ENCODE measurements at places on chromosomes 1 and 21.

- DNase-seq: no peak
These were observed 298.7 kb downstream of the TM2D1 start for GRCh38 chr1:61426254-61426653.

DNA sequence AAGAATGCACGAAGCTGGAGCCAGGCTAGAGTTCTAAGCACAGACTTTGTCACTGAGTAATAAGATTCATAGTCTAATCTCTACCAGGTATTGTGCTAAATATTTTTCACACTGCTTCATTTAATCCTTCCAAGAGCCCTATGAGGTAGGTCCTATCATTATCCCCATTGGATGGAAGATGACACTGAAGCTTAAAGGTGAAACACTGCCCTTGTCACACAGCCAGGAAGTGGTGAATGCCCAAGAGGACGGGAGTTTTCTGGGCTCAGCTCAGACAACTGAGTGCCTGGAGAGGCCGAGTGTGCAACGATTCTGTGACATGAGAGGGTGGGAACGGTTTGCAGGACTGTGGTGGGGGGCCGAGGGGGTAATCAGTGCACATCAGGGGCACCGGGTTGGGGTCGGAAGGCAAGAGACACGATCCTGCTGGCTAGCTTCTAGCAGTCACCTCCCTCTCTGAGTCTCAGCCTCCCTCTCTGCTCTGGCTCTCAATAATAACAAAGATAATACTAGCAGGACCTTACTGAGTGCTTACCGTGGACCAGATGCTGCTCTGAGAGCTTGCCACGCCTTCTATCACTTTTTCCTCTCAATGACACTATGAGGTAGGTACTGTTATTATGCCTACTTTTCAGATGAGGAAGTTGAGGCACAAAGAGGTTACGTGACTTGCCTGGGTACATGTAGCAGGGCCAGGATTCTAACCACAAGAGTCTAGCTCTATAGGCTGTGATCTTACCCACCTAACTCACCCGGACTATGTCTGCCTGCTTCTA, 12.4 kb downstream of the KCNQ4 start:
- DNase-seq: no peak

DNA sequence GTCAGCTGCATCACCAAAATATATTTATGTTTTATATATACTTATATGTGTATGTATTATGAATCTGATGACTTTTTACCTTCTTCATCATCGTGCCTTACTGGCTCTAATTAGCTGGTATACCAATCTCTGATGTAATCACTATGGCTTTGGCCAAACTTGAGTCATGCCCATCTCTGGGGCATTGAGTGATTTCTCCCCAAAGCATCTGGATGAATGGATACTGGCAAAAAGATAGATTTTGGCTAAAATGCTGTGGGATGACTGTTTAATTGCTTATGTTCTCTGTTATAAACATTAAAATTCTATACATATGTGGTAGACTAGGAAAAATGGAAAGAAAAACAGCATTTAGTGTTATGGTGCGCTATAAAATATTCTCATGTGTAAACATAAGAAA, 19.6 kb downstream of the CDKN2C start:
- no peak for DNase-seq

DNA sequence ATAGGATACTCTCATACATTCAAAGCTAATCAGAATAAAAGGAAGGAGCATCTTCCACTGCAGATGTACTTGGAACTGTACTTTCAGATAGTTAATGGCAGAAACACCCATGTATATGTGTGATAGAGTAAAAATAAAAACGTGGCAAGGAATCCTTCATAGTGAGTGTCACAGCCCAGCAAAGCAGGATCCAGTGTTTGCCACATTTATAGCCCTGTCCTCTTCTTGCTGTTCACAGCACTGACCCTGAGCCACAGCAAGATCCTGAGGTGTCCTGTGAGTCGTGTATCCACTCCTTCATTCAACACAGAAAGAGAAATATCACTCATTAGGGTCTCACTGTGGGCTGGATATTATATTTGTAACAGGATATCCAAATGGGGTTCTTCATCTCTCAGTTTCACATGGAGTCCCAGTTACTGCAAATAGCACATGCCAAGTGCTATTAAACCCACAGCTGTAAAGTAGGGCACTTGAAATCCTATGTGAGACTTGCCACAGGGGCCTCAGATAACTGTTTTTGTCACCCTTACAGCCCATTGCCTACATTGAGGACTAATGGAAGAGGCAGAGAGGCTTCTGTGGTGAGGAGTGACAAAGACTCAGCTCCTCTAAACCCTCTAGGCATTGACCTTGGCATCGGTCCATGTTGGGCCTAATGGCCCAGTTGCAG, 41.3 kb downstream of the CYP2J2 start:
- DNase-seq: no peak

GRCh38 chr21:41746744-41747006, 20.2 kb downstream of the RIPK4 start:
- peak; percentile 60 for DNase-seq

DNA sequence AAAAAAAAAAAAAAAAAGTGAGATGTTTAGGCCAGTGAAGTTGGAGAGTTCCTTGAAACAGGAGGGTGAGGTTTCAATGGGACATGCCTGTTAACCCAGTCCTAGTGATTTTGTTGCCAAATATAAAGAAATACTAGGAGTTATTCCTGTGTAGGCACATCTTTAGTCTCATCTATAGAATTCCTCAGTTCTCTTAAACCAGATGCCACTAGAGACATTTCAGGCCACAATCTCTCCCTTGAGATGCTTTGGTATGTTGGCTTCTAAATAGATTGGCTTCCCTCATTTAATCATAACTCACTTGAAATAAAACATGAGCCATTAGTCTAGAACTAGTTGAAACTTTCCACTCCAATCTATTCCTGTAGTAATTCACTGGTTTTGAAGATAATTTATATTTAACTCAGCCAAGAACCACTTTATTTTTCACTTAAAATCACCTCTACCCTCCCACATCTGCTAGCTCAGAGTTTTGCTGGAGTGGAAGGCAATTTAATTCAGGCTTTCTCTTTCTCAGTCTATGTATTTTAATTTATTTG, 29.8 kb downstream of the GPR137B start:
- no peak for DNase-seq

DNA sequence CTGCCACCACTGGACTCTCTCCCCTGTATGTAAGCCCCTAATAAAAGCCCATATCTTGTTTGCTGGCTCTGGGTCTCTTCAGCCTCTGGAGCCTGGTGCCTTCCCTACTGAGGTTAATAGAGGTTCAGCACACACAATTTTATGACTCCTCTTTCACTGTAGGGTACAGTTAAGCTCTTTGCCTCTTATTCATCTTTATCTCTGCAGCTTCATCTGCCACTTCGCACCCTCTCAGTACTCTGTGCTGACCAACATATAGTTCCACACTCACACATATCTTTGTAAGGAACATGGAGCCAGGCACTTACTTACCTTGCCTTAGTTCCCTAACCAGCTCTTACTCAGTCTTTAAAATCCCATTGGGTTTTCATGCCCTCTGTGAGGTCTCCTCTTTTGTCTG, 4.5 kb downstream of the BTBD8 start:
- DNase-seq: no peak

DNA sequence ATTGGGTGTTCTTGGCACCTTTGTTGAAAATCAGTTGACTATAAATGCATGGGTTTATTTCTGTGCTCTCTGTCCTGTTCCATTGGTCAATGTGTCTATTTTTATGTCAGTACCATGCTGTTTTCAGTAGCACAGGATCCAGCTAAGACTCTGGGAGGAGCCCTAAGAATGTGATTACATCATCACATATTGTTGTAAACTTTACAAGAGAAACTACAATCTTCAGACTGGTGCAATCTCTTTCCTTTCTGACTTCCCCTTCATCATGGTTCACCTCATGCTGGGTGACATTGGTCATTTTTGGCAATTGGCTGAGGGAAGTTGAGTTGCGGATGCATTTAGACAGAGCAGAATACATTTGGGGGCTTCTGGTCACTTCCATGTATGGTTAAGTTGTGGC, 88.4 kb downstream of the C21orf91 start:
- DNase-seq: no peak
